ENCODE measurements at places on chromosomes 7 and 10. TPM values are rescaled to one million over a fixed set of nuclear protein-coding genes. Genes with fewer than 3 reads are reported as not detected.

CABCOCO1 gene
- not detected for total RNA-seq

GPC2 gene
- total RNA-seq, result not detected

EN2 gene
- total RNA-seq, result 0.29 TPM

RAB19 gene
- 12.9 TPM for total RNA-seq

SPOCK2 gene
- total RNA-seq, result 4.3 TPM

NAT16 gene
- 0.29 TPM for total RNA-seq

LRRC61 gene
- total RNA-seq, result 9.9 TPM

GRCh38 chr7:7152315-7152714 lies 30.0 kb upstream of the C1GALT1 start:
- no peak overlapping the region for H3K4me3 ChIP-seq
- H3K27ac ChIP-seq, result no peak overlapping the region
- H3K4me1 ChIP-seq, result no peaks in the 10 kb centered on the region
- peak; percentile 9 for DNase-seq

GRCh38 chr7:34949361-34949760 lies 87.9 kb downstream of the DPY19L1 start:
- H3K4me1 ChIP-seq, result no peaks in the 10 kb centered on the region
- H3K27me3 ChIP-seq, result no peaks in the 10 kb centered on the region

DNA sequence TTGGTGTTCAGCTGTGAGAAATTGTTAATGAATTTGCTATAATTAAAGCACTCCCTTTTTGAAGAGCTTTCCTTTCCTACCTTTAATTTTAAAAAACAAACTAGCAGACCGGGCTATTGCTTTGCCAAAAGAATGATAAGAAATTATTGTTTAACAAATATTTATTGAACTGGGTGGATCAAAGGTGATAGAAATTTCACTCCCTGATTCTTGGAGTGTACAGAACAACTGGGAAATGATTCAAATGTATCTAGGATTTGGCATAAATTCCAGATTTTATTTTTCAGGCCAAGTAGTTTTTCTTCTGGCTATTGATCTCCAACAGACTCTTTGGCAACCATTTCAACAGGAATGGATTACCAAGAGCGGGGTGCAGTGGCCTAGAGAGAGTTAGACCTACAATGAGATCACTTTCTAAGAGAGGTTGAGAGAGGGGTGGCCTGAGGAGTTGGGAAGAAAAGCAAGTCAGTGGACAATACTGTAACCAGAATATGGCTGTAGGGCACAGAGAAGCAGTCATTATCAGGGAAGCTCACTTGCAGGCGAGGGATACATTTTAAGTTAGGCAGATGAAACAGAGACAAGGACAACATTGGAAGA lies 71.9 kb downstream of the PLXDC2 start:
- H3K27me3 ChIP-seq, result no peaks in the 10 kb centered on the region
- H3K4me3 ChIP-seq, result no peak overlapping the region
- H3K4me1 ChIP-seq, result peaks cover 10% of the 10 kb centered on the region
- H3K36me3 ChIP-seq, result no peaks in the 10 kb centered on the region

DNA sequence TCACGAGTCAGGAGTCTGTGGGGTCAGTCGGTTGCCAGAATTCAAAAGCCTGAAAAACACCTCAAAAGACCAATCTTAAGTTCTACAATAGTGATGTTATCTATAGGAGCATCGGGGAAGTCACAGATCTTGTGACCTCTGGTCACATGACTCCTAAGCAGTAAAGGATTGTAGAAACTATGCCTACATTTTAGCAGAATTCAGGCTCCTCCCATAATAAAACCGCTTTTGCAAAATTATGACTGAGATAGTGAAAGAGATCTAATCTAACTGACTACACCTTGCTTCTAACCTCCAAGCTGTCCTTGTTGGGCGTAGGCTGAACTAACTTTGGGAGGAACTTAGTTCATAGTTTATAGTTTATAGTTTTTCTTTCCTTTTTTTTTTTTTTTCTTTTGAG lies 16.6 kb downstream of the SSMEM1 start:
- H3K4me3 ChIP-seq, result no peak overlapping the region
- no peaks in the 10 kb centered on the region for H3K36me3 ChIP-seq
- H3K27me3 ChIP-seq, result no peaks in the 10 kb centered on the region
- no peak overlapping the region for H3K27ac ChIP-seq
- no peak for DNase-seq

GRCh38 chr10:132030898-132031463 lies 34.8 kb upstream of the JAKMIP3 start:
- H3K4me1 ChIP-seq, result peaks cover 3% of the 10 kb centered on the region
- H3K27me3 ChIP-seq, result no peaks in the 10 kb centered on the region
- no peak overlapping the region for H3K27ac ChIP-seq
- no peaks in the 10 kb centered on the region for H3K36me3 ChIP-seq
- DNase-seq, result peak; percentile 34

DNA sequence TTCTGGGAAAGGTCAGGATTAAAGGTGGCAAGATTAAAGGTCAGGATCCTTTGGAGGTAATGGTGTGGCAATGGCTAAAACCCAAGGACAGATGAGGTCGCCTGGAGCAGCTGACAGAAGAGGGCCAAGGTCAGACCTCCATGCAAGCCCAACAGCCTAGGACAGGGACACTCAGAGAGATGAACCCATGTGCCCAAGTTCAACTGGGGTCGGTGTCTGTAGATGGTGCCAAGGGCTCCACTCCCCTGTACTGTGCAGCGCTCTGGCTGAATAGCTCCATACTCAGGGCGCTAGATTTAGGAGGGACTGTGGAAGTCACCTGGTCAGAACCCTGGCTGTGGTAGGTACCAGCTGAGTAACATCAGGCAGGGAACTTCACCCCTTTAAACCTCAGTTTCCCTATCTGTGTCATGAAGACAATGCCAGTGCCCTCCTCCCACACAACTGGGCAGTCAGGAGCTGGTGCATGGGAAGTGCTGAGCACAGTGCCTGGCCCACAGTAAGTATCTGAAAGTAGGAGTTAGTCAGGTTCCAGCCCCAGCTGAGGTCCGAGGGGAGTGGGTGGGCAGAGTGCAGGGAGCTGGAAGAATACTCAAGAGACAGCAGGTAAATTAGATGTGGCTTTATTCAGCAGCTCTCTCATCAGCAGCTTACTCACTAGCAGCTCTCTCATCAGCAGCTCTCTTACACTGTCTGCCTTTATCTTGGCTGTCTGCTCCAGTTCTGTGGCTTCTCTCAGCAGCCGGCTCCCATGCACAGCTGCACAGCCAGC lies 327.1 kb downstream of the GLRX3 start:
- no peak for DNase-seq
- H3K4me1 ChIP-seq, result no peaks in the 10 kb centered on the region
- no peaks in the 10 kb centered on the region for H3K27me3 ChIP-seq
- no peak overlapping the region for H3K27ac ChIP-seq
- no peaks in the 10 kb centered on the region for H3K36me3 ChIP-seq
- no peak overlapping the region for H3K4me3 ChIP-seq

DNA sequence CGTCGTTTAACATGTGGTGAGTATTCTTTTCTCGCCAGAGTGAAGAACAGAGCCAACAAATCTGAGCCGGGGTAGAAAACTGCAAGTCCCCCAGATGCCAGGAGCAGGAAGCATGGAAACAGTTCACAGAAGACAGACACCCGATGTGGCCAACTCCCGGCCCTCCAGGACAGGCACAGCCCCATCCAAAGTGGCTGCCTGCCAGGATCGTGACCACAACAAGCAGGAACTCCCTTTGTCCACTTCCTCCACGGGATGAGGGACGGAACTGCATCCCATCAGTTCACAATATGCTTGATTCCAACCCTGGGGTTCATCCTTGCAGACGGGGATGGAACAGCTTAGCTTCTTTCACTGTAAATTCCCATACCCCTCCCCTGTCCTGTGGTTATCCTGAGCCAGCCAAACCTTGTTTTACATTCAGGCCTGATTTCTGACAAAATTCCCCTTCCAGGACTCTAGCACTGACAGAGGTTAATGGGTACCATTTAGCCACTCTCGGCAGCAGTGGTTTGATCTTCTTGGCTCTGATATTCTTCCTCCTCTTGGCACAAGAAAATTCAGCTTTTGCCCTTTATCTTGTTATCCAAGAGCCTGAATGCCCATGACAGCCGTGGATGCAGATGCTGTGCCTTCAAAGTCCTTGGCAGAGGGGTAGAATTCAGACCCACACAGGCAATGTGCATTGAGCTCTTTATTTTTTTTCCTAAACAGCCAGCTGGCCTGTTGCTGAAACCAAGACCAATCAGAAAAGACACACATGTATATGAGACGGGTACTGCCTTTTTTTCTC lies 105.5 kb upstream of the FAM204A start:
- no peaks in the 10 kb centered on the region for H3K36me3 ChIP-seq
- H3K4me1 ChIP-seq, result no peaks in the 10 kb centered on the region
- no peaks in the 10 kb centered on the region for H3K27me3 ChIP-seq
- H3K27ac ChIP-seq, result no peak overlapping the region
- H3K4me3 ChIP-seq, result no peak overlapping the region

GRCh38 chr7:100825215-100825671 lies 2.1 kb downstream of the EPHB4 start:
- H3K36me3 ChIP-seq, result peaks cover 15% of the 10 kb centered on the region
- no peaks in the 10 kb centered on the region for H3K4me1 ChIP-seq
- H3K4me3 ChIP-seq, result peak overlapping the region; percentile 73
- peak overlapping the region; percentile 24 for H3K27ac ChIP-seq
- no peaks in the 10 kb centered on the region for H3K27me3 ChIP-seq
- DNase-seq, result no peak

DNA sequence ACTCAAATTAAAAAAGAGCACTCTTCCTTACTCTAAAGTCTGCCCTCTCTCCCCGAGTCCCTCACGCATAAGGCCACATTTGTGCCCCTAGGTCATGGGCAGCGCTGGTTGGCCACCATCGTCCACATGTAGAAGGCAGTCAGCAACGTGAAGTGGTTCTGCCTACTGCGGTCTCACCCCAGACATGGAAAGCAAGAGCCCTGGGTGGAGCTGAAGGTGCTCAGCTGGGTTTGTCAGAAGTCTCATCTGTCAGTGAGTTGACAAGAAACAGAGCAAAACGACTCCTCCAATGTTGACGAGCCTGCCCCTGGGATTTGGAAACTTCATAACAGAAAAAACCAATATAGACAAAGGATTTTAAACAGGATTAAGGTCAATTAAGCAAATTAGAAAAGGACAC lies 192.3 kb upstream of the PRSS58 start:
- no peak overlapping the region for H3K4me3 ChIP-seq
- H3K4me1 ChIP-seq, result no peaks in the 10 kb centered on the region
- no peak overlapping the region for H3K27ac ChIP-seq
- H3K36me3 ChIP-seq, result no peaks in the 10 kb centered on the region

DNA sequence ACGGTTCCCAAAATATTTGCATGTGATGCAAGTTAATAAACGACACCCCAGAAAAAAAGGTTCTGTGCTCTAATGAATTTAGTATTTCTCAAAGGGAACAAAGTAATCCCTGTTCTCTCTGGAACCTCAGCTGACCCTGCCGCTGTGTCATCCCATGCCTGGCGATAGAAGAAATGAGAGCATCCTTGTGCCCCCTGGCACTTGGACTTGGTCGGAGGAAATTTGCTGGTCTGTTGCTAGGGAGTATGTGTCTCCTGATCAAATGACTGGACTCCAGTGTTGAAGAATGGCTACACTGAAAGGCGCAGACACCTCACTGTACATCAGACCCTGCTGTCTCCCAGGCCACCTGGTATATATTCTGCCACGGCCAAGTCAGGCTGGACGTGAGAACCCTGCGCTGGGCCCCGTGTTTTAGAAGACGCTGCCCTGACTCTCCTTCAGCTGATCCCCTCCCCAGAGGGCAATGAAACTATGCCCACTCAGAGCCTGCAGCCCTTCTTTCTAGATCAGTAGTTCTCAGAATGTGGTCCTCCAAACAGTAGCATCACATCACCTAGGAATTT lies 67.2 kb downstream of the THNSL1 start:
- H3K4me3 ChIP-seq, result no peak overlapping the region
- H3K27ac ChIP-seq, result peak overlapping the region; percentile 90
- H3K36me3 ChIP-seq, result no peaks in the 10 kb centered on the region
- peak; percentile 15 for DNase-seq
- H3K27me3 ChIP-seq, result no peaks in the 10 kb centered on the region
- H3K4me1 ChIP-seq, result peaks cover 33% of the 10 kb centered on the region

- no peak for DNase-seq
- H3K4me3 ChIP-seq, result no peak overlapping the region
- H3K27me3 ChIP-seq, result no peaks in the 10 kb centered on the region
- no peak overlapping the region for H3K27ac ChIP-seq
Measured at GRCh38 chr7:129502708-129503685, 666 bp downstream of the SMKR1 start.

GRCh38 chr10:11853468-11853867 lies 30.3 kb downstream of the PROSER2 start:
- no peak overlapping the region for H3K27ac ChIP-seq
- no peak for DNase-seq
- no peak overlapping the region for H3K4me3 ChIP-seq
- H3K4me1 ChIP-seq, result no peaks in the 10 kb centered on the region
- H3K27me3 ChIP-seq, result no peaks in the 10 kb centered on the region

DNA sequence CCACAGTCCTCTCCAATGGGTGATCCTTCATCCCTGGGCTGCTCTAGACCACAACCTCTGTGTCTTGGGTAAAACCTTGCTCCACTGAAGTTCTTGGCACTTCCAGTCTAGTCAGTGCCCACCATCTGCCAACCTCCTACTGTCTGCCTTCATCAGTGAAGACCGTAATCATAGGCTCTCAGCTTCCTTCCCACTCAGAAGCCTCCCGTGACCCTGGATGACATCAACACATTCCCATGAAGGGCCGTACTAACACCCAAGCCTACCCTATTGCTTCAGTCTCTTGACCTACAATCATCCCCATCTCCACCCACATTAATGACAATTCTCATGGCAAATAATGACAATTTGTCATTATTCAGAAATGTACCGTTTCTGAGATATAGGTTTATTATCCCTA lies 27.6 kb upstream of the GARS1 start:
- DNase-seq, result no peak
- H3K4me1 ChIP-seq, result peaks cover 16% of the 10 kb centered on the region
- no peak overlapping the region for H3K27ac ChIP-seq
- no peaks in the 10 kb centered on the region for H3K27me3 ChIP-seq

DNA sequence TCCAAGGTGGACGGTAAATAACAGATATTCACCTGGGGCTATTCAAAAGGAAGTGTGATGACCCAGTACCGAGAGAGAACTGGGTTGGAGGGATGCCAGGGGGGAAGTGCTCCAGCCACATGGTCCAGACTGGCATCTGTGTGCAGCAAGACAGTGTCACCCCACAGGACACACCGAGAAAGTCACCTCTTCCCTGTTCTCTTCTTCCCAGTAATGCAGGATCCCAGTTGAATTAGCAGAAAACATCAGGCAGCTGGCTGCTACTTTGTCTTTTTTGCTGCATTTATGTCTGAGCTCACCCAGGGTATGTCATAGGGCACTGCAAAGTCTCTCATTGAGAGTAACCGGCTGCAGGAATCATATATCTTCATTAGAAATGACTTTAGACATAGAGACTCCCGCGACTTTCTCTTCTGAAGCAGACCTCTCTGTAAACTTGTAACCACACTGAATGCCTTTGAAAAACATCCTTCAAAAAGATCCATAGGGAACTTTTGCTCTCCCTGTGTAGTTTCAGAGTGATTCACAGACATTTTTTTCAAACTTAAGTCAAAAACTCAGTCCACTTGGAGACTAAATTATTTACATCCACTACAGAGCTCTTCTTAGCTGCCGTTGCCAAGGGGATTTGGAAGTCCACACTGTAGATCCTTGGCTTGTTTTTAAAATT lies 609.0 kb upstream of the DPP6 start:
- no peaks in the 10 kb centered on the region for H3K4me1 ChIP-seq
- H3K36me3 ChIP-seq, result no peaks in the 10 kb centered on the region
- no peaks in the 10 kb centered on the region for H3K27me3 ChIP-seq
- DNase-seq, result no peak

GRCh38 chr7:109322833-109323232 lies 753.2 kb downstream of the DNAJB9 start:
- H3K27ac ChIP-seq, result no peak overlapping the region
- H3K4me3 ChIP-seq, result no peak overlapping the region
- no peaks in the 10 kb centered on the region for H3K36me3 ChIP-seq
- no peaks in the 10 kb centered on the region for H3K4me1 ChIP-seq
- H3K27me3 ChIP-seq, result no peaks in the 10 kb centered on the region
- DNase-seq, result no peak
